ENCODE measurements at places on chromosomes 6 and 20.

GRCh38 chr6:30749554-30750378, 5.4 kb upstream of the IER3 start:
- DNase-seq: no peak

DNA sequence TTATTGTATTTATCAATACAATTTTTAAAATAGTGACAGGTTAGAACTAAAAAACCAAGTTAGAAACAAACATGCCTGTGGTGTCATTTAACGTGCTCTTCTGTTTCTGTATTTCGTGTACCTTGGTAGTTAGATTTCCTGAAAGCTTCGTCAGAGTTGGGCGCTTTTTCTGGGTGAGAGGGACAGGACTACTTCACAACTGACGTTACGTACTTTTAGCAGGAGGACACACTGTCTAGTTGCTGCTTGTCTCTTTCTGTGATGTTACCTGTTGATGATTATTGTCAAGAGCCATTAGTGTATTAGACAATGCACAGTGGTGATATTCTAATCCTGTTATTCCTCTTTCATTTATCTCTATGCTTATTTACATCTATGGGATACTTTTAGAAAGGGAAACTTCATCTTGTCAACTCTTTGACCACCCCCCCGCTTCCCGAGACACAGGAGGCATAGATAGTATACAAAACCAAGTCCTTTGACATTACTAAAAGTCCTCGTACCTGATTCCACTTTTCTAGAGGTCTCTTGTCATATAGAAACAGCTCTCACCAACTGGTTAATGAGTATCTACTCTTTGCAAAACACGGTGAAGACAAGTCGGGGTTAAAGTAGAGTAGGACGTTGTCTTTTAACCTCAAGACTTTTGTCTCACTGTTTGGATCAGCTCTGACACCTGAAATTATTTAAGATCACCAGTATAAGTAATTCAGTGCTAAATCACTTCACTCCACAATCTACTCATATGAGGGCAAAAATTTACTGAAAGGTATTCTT, 96.3 kb downstream of the LYRM2 start:
- no peak for DNase-seq

GRCh38 chr6:74050921-74051320, 354.9 kb downstream of the CD109 start:
- no peak for DNase-seq

- DNase-seq: no peak
Measured at GRCh38 chr6:161511447-161512095, 237.7 kb upstream of the AGPAT4 start.

DNA sequence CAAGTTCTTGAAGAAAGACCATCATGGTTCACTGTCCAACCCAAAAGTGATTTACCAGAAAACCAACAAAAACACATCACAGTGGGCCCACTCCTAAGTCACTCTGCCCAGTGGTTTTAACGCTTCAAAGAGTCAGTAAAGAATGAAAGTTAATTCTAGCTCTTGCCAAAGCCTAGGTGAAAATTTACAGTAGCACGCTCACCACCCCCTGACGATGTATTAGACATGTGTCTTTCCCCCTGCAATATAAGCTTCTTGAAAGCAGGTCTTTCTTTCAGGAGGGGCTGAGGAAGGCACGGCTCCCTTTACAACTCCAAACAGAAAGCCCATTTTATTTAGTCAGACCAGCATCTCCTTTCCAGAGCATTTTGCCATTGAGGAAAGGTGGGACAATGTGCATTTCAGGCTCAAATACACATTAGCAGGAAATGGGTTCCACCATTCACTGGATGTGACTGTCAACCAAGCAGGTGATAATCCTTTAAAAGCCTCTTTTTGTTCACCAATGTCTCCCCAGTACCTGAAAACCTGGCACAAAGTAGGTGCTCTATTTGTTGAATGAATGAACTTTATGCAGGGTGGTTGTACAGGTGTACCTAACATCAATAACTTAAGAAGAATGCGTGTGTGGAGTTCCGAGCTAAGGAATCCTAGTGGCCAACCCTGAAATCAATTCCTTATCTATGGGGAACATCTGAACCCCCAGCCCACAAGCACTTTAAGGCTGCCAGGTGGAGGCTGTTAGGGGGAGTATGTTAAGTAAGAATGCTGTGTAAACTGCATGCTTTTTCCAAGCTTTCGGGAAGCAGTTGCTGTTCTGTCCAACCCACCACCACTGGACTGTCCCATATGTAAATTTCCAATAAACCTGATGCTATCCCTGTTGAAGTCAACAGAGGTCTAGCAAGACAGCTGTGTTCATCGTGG, 11.4 kb downstream of the EZR start:
- peak; percentile 56 for DNase-seq

DNA sequence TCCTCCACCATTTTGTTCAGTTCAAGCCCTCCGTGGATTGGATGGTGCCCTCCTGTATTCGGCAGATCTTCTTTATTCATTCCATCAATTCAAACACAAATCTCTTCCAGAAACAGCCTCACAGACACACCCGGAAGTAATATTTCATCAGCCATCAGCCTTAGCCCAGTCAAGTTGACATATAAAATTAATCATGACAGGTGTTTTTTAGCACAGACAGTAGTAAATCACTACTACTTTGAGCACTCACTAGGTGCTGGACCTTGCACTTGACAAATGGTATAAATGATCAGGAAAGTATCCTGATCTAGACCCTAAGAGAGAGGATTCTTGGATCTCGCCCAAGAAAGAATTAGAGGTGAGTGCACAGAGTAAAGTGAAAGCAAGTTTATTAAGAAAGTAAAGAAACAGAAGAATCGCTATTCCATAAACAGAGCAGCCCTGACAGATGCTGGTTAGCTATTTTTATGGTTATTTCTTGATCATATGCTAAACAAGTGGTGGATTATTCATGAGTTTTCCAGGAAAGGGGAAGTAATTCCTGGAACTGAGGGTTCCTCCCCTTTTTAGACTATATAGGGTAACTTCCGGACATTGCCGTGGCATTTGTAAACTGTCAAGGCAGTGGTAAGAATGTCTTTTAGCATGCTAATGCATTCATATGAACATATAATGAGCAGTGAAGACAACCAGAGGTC, 194.6 kb upstream of the LAMP5 start:
- peak; percentile 1 for DNase-seq

- DNase-seq: no peak
Measured at GRCh38 chr20:49345524-49345923, 67.7 kb upstream of the ZNFX1 start.

DNA sequence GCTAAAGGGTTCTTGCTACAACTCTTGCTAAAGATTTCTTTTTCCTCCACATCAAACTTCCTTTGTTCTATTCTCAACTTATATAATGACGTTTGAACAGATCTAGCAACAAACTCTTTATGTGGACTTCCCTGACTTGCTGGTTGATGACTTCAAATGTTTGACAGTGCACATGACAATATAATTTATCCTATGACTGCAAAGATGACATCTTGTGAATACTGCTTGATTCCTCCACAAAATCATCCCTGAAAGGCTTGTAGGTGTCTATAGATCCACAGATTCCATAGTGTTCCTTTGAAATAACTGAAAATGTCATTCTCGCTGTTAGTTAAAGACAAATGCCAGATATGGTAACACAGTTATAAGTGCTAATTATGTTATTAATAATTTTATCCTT, 478.9 kb downstream of the NKAIN2 start:
- DNase-seq: no peak

GRCh38 chr6:21273451-21273850, 320.1 kb upstream of the SOX4 start:
- no peak for DNase-seq

GRCh38 chr6:44267252-44267651, 1.9 kb upstream of the NFKBIE start:
- DNase-seq: no peak

DNA sequence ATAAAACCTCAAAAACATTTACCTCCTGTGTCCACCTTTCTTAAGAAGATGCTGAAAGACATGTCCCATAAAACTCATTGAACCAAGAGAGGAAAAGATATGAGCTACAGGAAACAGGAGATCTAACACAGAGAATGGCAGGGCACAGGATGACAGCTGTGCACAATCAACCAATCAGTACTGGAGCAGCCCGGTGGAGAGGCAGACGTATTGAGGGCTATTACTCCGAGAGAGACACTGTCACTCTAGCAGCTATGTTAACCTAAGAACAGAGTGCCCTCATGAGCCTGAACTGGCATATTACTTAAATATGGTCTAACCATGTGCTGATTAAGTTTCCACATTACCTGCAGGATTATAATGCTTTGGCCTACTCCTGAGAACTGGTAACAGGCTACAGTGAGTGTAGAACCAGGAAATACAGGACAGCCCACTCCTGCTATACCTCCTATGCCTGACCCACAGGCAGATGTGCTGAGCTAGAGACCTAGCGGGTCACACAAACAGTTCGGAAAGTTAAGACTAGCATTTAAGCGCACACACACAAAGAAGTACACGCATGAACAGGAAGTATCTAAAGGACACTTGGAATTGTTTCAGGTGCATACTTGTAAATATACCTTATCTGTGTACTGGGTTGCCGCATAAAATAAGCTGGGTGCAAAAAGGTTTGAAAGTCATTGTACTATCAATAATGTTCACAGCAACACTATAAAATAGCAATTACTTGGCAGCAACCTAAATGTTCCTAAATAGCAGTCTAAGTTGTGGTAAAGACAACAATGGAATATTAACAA, 199.3 kb upstream of the SHLD1 start:
- DNase-seq: no peak

- no peak for DNase-seq
Measured at GRCh38 chr20:8932192-8933165, 136.4 kb upstream of the PLCB4 start.

DNA sequence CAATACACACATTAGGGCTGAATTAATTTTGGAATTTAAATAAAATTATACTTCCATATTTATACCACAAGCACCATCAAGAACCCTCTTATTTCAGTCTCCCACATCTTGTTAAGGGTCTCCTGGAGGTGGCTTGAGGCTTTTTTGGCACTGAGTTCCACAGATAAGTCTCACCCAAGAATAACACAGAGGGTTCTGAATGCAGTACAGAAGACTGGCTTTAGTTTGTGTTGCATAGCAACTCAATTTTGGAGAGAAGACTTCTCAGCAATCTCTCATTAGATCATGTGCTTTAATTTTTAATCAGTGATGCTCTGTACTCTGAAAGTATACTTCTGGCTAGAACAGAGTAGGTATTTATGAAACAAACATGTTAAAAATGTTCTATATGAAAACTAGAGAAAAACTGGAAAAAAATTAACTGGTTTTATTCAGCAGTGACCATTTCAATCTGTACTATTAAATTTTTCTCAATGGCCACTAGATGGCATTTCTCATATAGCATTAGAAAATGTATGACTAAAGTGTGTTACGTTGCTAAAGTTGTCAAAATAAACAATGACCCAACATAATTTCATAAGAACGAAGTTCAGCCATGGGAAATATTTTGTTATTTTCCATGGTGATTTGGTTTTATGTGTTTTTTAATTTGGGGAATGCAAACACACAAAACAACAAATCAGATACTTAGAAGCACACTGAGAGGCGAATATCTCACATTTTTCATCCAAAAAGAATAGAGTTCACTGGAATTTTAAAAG, 32.7 kb upstream of the MAP7 start:
- peak; percentile 28 for DNase-seq

DNA sequence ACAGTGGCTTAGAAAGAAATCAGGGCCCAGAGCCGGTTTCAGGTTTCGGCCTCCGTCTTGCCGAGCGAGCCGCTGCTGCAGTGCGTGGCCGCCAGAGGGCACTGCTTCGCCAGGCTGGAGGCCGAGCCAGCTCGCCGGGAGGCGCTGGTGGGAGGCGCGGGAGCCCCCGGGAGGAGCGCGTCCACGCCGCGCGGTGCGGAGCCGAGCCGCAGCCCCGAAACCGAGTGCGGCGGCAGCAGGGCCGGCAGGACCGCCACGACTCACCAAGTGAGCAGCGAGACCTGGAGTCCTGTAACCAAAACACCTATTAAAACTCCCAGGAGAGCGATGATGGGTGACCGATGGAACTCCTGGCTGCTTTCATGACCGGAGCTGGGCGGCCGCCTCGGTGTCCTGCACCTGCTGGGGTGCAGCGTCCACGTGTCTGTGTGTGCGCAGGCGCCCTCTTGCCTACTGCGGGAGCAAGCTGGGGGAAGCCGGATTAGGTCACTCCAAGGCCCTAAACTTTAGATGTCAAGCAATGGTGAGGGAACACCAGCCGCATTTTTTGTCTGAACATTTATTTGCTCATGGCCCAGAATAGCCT, 186.9 kb upstream of the UST start:
- DNase-seq: peak; percentile 65

DNA sequence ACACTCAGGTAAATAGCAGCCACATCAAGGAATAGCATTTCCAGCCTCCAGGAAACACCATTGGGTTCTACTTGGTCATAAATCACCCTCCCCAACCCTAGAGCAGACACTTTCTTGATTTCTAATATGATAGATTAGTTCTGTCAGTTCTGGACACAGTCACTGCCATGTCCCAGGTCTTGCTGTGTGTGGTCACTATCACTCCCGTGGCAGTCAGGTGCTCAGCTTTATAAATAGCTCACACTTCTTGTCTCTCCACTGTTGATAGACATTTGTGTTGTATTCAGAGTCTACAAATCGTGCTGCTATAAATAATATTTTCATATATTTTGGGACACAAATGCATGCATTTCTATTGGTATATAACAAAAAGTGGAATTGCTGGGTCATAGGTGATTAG, 13.3 kb downstream of the HLA-F start:
- DNase-seq: no peak

- DNase-seq: no peak
Measured at GRCh38 chr6:167560673-167561569, 236.0 kb downstream of the TTLL2 start.

GRCh38 chr6:4703382-4703781, 72.8 kb upstream of the CDYL start:
- no peak for DNase-seq

GRCh38 chr6:148720897-148721296, 25.9 kb upstream of the UST start:
- DNase-seq: no peak

GRCh38 chr6:90187437-90188121, 109.1 kb downstream of the BACH2 start:
- DNase-seq: no peak

- DNase-seq: peak; percentile 28
Measured at GRCh38 chr6:150741633-150742200, 123.8 kb upstream of the MTHFD1L start.

GRCh38 chr20:35680452-35681183, 15.9 kb upstream of the CPNE1 start:
- no peak for DNase-seq

DNA sequence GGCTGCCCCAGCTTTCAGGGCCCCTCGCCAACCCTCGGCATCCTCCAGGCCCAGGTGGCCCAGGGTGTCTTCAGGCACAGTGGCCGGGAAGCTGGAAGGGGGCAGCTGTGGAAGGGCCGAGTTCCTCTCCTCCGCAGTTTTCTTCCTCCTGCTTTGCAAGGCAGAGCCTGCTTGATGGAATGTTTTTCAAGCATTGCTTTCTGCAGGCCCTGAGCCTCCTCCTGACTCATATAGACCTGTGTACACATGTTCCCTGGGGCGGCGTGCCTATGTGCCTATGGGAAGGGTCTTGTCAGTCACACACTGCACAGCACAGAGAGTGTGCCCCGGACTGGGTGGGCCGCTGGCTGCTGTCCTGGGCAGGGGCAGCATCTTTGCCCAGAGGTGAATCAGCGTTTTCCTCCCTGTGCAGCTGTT, 107.5 kb downstream of the ERMARD start:
- DNase-seq: no peak

GRCh38 chr6:23246896-23247295, 677.5 kb downstream of the HDGFL1 start:
- no peak for DNase-seq

Measured in CD4-positive, alpha-beta T cell treated with Interleukin-17A for 1 hour (primary cell).